ENCODE measurements at places on chromosomes 6 and 20.

- peak; percentile 16 for DNase-seq
Measured at GRCh38 chr6:115137910-115138309, 795.1 kb upstream of the HS3ST5 start.

DNA sequence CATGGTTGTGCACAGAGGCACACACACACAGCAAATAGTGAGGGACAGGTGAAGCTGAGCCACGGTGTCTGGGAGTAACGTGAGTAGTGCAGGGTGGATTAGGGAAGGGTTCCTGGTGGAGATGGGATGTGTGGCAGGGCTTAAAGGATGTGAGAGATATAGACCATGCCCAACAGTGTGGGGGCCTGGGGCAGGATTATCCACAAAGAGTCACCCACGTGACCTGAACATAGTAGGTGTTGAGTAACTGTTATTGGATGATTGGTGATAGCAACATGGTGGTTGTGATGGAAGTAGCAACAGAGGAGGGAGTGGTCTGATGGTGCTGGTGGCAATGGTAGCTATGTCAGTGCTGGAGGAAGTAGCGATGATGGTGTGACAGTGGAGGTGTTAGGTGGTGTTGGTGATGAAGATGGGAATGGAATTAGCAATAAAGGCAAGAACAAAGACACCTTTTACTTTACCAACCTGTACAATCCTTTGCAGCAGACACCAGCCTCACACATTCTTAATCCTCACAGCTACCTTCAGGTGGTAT lies 135.1 kb downstream of the MRPL14 start:
- DNase-seq, result no peak

DNA sequence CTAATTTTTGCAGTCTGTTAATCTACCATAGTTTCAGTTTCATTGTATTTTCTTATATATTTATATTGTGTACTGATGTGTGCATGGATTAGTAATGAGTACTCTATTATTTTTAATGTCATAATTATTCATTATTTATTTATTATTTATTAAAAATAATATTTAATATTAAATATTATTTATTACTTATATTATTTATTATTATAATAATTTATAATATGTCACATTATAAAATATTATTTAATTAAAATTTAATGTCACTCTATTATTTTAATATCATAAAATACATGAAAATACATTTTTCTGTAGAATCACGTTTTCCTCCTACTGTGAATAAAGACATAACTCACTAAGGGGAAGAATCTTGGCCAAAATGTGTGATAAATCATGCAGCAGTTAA lies 30.5 kb downstream of the POM121L2 start:
- no peak for DNase-seq

DNA sequence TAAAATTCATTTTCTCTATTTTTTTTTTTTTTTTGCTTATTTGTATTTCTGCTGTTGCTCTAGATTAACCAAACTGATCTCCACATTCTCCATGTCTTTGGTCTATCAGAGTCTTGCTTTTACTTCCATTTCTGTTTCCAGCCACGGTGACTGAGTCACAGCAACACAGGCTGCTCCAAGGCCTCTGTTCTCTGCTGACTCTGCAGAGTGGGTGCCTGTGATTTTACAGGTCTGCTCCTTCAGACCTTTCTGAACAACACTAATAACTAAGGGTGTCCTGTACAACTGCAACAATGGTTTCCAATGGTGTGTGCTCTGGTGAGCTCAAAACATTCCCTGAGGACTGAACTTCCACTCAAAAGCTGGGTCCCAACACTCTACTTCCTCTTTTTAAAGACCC lies 102.3 kb upstream of the BMP2 start:
- DNase-seq, result no peak

GRCh38 chr6:113763876-113764275 lies 93.3 kb upstream of the MARCKS start:
- no peak for DNase-seq

- peak; percentile 81 for DNase-seq
Measured at GRCh38 chr6:37316071-37316470, 37.7 kb upstream of the RNF8 start.

- DNase-seq, result no peak
Measured at GRCh38 chr6:30601436-30601814, 15.6 kb downstream of the PPP1R10 start.

- no peak for DNase-seq
Measured at GRCh38 chr20:45289942-45290676, 16.5 kb upstream of the RBPJL start.

DNA sequence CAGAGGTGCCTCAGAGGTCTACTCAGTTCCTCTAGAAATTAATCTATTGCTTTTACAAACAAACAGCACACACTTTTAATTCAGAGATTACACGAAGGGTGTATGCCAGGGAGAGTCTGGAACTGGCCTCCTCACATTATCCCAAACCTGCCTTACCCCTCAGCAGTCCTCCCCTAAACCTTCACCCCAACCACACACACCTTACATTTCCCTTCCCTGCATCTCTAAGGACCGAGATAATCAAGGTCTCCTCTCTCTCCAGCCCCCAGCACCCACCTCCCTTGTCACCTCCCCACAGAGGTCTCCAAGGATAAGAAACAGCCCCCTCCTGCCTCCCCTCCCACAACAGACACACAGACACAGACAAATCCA lies 6.1 kb downstream of the HLA-DRB1 start:
- DNase-seq, result no peak

GRCh38 chr6:35752330-35752729 lies 15.5 kb downstream of the ARMC12 start:
- DNase-seq, result no peak

- no peak for DNase-seq
Measured at GRCh38 chr6:148816117-148816516, 69.3 kb downstream of the UST start.

Data from NCI-H69 (cell line).